Stomach (tissue), 19 donors: ENCODE measurements at places on chromosomes 1 and 21. TPM values are rescaled to one million over a fixed set of nuclear protein-coding genes. Genes with fewer than 3 reads are reported as not detected.
A peak's percentile ranks its signal among the peaks of the same experiment; 100 is the strongest.

GRCh38 chr1:165383067-165383466 is 26.6 kb upstream of the LMX1A start:
- peak overlapping the region; percentile 15 for H3K27ac ChIP-seq
- no peak overlapping the region for H3K4me3 ChIP-seq
- no peaks in the 10 kb centered on the region for H3K36me3 ChIP-seq
- no peaks in the 10 kb centered on the region for H3K27me3 ChIP-seq
- no peak for DNase-seq

GRCh38 chr1:192303029-192303428 is 13.8 kb upstream of the RGS21 start:
- no peak for DNase-seq
- no peak overlapping the region for H3K4me3 ChIP-seq
- H3K4me1 ChIP-seq = no peaks in the 10 kb centered on the region
- no peaks in the 10 kb centered on the region for H3K27me3 ChIP-seq
- H3K36me3 ChIP-seq = no peaks in the 10 kb centered on the region
- no peak overlapping the region for H3K27ac ChIP-seq

DNA sequence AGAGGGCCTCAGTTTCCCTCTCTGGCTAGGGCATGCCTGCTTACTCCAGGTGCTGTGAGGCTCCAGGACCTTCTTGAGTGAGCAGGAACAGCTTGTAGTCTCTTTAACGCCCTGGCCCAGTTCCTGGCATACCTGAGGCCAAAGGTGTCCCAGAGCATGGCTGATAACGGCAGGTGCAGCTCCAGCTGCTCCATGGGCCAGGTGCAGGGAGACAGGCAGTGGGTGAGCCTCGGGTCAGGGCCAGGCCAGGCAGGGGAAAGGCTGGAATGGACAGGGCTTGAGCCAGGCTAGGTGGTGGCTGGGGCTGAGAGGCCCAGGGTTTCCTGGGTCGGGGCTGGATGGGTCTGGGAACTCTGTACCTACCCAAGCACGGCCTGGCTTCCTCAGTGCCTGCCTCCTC is 18.3 kb downstream of the EDN2 start:
- peak; percentile 86 for DNase-seq
- H3K36me3 ChIP-seq = no peaks in the 10 kb centered on the region
- no peaks in the 10 kb centered on the region for H3K27me3 ChIP-seq
- H3K27ac ChIP-seq = no peak overlapping the region
- peaks cover 42% of the 10 kb centered on the region for H3K4me1 ChIP-seq

- peak overlapping the region; percentile 59 for H3K27ac ChIP-seq
- H3K4me1 ChIP-seq = peaks cover 6% of the 10 kb centered on the region
- H3K27me3 ChIP-seq = no peaks in the 10 kb centered on the region
- no peak overlapping the region for H3K4me3 ChIP-seq
These were observed 26.2 kb upstream of the C1orf105 start for GRCh38 chr1:172394141-172394751.

GRCh38 chr1:143665606-143666005 is 306.2 kb downstream of the FAM72C start:
- no peak for DNase-seq
- peaks cover 31% of the 10 kb centered on the region for H3K27me3 ChIP-seq
- no peaks in the 10 kb centered on the region for H3K4me1 ChIP-seq

CHD5 gene
- total RNA-seq = 0.45 TPM
